ENCODE measurements at places on chromosomes 2 and 18.

GRCh38 chr2:216082805-216083204, 1.1 kb downstream of the TMEM169 start:
- DNase-seq: no peak

GRCh38 chr2:137523931-137524330, 440.3 kb upstream of the HNMT start:
- DNase-seq: no peak

DNA sequence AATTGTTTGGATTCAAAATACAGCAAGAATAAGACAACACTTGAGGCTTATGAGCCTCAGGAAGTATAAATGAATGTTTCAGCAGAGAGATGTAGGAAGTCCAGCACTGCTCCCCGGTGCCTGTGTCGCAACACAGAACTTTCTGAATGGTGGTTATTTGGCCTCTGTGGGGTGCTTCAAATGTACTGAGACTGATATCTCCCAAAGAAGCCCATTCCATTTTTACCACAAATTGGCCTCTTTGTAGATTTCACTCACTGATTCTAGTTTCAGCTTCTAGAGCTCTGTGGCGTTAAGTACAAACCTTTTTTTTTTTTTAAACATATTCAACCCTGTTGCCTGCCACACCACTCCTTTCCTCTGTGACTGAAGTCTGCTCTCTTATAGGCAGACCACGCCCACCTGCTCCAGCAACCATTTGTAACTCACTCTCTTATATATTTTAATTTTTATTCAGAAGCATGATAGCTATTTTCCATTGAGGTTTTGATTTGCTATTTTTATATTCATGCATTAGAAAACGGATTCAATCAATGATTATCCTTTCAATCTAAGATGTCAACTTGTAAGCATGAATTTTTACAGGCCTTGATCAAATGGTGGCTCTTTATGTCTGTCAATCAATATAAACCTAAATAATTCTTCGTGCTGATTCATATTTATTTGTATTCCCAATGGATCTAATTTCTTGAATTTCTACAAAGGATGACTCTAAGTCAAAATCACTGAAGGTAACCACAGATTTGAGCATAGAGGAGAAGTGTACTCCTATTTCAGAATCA, 277.1 kb upstream of the CCDC68 start:
- no peak for DNase-seq

DNA sequence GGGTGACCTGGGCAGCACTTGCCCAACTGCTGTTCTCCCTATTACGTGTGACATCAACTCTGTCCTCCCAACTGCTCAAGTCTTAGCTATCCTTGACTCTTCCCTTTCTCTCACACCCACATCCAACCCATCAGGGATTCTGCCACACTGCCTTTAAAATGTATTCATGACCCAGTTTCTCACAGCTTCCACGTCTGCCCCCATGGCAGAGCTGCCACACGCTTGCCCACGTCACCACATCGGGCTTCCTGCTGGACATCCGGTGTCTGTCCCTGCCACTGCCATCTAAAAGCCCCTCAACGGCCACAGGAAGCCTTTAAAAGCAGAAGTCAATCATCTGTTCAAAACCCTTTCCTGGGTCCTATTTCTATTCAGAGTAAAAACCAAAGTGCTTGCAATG, 233.1 kb upstream of the POU3F3 start:
- DNase-seq: no peak

DNA sequence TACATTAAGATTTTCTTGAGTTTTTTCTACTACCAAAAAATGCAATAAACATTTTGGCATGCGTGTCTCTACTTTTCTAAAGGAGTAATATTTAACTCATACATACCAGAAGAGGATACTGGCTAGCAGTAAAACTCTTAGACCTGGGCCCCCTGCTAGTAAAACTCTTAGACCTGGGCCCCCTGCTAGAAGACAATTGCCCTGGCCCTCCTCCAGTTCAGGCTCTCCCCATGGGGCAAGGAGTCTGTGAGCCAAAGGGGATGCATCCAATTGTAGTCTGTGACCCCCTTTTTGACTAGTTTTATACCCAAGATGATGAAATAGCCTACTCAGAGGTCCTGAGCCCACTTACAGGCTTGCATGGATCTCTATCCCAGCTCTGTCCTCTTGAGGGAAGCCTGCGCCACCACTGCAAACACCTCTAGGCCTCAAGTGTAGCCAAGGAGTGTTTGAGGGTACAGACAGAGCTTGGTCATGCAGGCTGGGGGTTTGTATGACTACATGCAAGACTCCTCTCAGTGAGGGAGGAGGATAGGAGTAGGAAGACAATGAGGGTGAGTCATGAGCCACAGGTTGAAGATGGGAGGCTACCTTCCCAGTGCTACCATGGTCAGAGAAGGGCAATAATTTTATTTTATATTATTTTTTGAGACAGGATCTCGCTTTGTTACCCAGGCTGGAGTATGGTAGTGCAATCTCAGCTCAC, 45.2 kb upstream of the PGAP1 start:
- DNase-seq: no peak

- no peak for DNase-seq
Observed at GRCh38 chr2:69753659-69754363, 11.9 kb downstream of the ANXA4 start.

Measured in activated CD4-positive, CD25-positive, alpha-beta regulatory T cell treated with anti-CD3 and anti-CD28 coated beads, Interleukin-2, amount 50 U/mL, for 16 hours (primary cell).